ENCODE measurements at places on chromosomes 1 and 21.

DNA sequence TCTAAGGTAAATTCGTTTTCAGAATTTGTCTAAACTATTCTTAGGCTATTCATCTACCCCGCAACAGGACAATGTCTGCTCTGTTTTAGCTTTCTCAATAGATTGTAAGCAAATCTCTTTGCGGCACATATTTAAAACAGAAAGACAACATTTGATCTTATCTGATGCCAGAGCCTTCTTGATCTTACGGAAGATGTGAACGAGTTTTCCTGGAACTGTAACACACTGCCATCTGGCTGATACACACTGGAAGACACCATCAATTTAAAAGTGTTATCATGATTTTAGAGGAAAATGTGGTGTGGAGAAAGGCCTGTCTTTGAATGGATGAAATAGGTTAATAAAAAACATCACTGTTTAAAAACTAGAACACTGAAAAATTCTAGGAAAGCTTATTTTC lies 36.1 kb downstream of the COA6 start:
- DNase-seq = no peak

DNA sequence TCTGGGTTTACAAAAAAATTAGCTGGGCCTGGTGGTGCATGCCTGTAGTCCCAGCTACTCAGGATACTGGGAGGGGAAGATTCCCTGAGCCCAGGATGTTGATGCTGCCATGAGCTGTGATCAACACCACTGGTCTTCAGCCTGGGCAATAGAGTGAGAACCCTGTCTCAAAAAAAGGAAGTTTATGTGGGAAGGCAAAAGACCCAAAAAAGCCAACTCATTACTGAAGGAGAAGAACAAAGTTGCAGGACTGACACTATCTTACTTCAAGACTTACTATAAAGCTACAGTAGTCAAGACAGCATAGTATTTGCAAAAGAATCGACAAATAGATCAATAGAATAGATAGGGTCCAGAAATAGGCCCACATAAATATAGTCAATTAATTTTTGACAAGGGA lies 9.2 kb upstream of the PTGS2 start:
- DNase-seq = no peak

- no peak for DNase-seq
These were observed 553.0 kb downstream of the SMYD3 start for GRCh38 chr1:245953876-245954660.

DNA sequence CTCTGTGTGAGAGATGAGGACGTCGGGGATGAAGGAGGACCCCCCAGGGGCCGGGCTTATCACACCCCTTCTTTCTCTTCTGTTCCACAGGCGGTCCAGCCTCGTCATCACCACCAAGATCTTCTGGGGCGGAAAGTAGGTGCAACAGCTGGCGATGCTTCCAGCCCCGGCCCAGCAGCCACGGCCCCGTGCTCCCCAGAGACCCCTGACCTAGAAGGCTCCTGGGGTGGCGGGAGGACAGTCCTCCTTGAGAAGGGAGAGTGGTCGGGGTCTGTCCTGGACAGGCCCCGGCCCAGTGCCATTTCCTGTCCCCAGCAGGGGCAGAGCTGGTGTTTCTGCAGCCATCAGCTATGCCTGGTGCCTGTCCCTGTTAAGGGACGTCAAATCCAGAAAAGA lies 41.7 kb downstream of the KCNAB2 start:
- no peak for DNase-seq

DNA sequence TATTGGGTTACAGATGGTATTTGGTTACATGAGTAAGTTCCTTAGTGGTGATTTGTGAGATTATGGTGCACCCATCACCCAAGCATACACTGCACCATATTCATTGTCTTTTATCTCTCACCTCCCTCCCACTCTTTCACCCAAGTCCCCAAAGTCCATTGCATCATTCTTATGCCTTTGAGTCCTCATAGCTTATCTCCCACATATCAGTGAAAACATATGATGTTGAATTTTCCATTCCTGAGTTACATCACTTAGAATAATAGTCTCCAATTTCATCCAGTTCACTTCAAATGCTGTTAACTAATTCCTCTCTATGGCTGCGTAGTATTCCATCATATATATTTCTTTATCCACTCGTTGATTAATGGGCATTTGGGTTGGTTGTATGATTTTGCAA lies 36.8 kb upstream of the ZNF678 start:
- no peak for DNase-seq

- DNase-seq = no peak
These were observed 112.7 kb downstream of the HMCN1 start for GRCh38 chr1:185846672-185847444.

DNA sequence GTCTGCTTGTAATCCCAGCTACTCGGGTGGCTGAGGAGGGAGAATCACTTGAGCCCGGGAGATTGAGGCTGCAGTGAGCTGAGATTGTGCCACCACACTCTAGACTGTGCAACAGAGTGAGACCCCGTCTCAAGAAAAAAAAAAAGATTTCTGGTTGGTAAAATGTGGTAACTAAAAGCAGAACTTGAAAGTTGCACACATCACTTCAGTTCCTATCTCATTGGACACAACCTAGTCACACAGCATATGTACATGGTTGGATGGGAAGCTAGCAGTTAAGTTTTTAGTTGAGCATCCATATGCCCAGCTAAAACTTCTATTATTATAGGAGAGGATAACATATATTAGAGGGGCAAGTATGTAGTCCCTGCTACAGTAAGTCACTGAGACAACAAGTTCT lies 22.1 kb downstream of the BCAS2 start:
- no peak for DNase-seq
